ENCODE measurements at places on chromosomes 4 and X.

GRCh38 chrX:120335289-120335688 lies 24.0 kb upstream of the TMEM255A start:
- DNase-seq: no peak

GRCh38 chr4:19254486-19254885 lies 997.2 kb upstream of the SLIT2 start:
- DNase-seq: no peak

DNA sequence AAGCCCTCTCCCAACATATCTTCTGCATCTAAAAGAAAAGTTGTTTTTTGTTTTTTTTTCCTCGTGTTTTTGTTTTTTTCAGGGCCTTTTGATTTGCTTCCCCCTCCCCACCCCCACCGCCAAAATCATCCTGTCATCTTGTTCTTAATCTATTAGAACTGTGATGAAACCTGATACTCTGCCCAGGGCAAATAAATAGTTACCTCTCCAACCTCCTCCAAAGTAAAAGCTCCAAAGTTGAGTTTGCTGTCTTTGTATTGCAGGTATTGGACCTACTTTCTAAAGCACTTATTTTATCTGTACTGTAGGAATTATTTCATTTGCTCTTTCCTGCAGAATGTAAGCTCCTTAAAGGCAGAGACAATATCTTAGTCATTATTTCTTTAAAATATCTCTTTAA lies 172.9 kb downstream of the SOWAHB start:
- DNase-seq: no peak

DNA sequence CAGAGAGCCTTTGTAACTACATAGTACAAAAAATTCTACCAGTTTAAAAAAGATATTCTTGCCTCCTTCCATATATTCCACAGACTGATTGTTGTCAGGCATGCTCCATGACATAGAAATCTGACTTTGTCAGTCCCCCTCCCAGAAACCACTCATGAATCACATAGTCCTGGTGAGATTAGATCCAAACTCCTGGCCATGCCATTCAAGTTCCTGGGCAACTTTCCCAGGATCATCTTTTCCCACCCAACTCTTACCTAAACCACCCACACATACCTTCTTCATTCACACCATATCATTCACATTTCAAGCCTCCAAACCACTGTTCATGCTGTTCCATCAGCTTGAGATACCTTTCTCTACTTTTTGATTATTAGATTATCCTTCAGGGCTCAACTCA lies 46.4 kb downstream of the SLC16A2 start:
- no peak for DNase-seq

DNA sequence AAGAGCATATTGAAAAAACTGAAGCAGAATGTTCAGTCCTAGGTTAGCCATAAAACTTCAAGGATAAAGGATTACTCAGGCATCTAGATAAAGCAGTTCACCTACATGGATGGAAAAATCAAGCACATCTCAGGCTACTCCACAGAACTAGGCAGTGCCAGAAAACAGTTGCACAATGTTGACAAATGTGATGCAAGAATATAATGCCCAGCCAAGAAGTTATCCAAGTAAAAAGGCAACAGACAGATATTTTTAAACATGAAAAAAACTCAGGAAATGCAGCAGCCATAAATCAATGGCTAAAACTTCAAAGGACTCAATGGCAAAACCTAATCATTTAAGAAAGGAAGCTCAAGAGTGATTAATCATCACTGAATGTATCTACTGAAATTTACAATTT lies 456.0 kb upstream of the FAM241A start:
- no peak for DNase-seq

DNA sequence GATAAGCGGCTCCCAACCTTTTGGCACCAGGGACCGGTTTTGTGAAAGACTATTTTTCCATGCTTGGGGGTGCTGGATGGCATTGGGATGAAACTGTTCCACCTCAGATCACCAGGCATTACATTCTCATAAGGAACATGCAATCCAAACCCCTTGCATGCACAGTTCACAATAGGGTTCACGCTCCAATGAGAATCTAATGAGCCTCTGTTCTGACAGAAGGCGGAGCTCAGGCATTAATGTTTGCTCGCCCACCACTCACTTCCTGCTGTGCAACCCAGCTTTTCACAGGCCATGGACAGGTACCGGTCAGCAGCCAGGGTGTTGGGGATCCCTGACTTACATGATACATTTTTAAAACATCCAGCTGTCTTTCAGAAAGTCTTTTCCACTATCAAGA lies 187.3 kb downstream of the SLC39A8 start:
- DNase-seq: no peak

DNA sequence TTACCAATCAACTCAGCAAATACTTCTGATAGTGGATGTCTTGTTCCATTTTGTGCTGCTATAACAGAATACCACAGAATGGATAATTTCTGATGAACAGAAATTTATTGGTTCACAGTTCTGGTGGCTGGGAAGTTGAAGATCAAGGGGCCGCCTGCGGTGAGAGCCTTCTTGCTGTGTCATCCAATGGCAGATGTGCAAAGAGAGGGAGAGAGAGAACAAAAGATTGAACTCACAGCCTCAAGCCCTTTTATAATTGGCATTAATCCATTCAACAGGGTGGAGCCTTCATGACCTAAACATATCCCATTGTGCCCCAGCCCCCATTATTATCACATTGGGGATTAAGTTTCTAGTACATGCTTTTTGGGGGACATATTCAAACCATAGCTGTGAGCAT lies 86.1 kb downstream of the ADGRG4 start:
- DNase-seq: no peak

- no peak for DNase-seq
Observed at GRCh38 chr4:7291372-7292114, 99.2 kb downstream of the SORCS2 start.

GRCh38 chr4:185665655-185666054 lies 130.3 kb upstream of the PDLIM3 start:
- no peak for DNase-seq

DNA sequence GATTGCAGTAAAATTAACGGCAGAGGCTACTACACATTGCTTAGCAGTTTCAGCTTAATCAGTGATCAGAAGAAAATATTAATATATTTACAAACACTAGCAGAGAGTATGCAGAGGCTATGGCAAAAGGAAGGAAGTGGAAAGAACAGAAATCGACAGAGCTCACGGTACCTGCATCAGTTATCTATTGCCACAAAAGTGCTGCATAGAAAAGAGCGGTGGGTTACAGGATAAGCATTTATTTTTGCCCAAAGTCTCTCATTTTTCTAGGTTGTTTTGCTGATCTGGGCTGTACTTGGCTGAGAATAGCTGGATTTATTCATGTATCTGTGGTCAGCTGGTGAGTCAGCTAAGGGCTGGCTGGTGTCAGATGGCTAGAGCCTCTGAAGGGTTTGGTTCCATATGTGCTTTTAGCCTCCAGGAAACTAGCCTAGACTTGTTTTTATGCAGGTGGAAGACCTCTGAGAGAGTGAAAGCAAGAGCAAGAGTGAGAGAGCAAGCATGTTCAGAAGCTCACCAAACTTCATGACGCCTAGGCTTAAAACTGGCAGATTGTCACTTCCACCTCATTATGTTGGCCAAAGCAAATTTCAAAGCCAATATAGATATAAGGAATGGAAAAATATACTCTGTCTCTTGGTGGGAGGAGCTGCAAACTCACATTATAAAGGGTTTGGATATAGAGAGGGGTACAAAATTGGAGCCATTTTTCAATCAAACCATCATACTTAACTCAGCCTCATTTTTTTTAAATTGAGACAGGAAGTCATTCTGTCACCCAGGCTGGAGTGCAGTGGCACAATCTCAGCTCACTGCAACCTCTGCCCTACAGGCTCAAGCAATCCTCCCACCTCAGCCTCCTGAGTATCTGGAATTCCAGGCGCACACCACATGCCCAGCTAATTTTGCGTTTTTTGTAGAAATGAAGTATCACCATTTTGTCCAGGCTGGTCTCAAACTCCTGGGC lies 153.2 kb upstream of the RPL34 start:
- DNase-seq: no peak

GRCh38 chrX:39301036-39301435 lies 499.8 kb downstream of the MID1IP1 start:
- no peak for DNase-seq

GRCh38 chr4:171288816-171289432 lies 524.3 kb upstream of the GALNTL6 start:
- DNase-seq: no peak

GRCh38 chr4:14749910-14750309 lies 252.4 kb upstream of the CPEB2 start:
- no peak for DNase-seq

DNA sequence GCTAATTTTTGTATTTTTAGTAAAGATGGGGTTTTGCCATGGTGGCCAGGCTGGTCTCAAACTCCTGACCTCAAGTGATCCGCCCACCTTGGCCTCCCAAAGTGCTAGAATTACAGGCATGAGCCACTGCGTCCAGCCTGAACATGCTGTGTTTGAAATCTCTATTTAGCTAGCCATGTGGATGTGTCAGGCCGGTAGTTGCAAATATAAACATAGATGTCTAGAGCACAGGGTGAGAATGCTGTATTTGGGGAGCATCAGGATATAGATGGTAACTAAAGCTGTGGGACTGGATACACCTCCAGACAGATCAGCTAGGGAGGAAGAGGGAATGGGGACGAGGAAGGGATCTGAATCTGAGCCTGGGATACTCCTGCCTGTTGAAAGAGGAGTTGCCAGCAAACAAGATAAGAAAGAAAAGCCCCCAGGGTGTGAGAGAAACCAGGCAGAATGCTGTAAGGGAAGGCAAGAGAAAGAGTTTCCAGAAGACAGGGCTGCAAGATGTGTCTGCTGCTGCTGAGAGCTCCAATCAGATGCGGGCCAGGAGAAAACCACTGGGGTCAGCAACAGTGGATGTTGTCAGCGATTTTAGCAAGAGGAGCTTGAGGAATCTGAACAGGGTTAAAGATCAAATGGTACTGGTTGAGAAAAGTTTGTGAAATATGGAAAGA lies 177.4 kb downstream of the PALLD start:
- no peak for DNase-seq

DNA sequence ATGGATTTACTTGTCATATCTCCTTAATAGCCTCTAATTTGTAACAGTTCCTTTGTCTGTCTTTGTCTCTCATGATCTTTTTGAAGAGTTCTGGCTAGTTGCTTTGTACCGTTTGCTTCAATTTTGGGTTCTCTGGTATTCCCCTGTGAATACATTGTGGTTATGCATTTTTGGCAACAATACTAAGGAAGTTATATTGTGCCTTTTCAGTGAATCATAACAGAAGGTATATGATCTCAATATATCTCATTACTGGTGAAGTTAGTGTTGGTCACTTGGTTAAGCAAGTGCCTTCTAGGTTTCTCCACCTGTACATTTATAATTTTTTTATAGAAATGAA lies 48.6 kb downstream of the DCLK2 start:
- no peak for DNase-seq

All from NCI-H187 treated with DMSO at 0.1 percent for 48 hours (cell line).